Stimulated activated CD8-positive, alpha-beta memory T cell treated with anti-CD3 and anti-CD28 coated beads, Interleukin-12 subunit alpha, Interleukin-12 subunit beta, amount 100 ng/mL, for 4 hours (primary cell): ENCODE measurements at places on chromosomes 5 and 9.

DNA sequence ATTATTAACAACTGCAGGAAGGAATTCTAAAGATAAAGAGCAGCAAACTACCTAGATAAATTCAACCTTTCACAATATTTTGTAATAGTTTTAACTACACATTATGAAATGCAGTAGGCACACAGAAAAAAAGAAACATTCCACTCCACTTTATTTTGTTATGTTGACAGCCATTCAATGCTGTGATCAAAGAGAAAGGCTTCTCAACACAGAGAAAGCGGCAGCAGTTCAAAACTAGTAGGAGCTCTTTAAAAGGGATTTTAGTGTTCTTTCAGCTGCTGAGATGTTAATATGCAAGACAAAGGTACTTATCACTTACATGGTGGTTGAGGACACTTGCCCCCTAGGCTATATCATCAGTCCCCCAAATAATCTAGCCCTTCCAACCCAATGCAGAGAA is 11.6 kb downstream of the CEMIP2 start:
- DNase-seq: no peak

DNA sequence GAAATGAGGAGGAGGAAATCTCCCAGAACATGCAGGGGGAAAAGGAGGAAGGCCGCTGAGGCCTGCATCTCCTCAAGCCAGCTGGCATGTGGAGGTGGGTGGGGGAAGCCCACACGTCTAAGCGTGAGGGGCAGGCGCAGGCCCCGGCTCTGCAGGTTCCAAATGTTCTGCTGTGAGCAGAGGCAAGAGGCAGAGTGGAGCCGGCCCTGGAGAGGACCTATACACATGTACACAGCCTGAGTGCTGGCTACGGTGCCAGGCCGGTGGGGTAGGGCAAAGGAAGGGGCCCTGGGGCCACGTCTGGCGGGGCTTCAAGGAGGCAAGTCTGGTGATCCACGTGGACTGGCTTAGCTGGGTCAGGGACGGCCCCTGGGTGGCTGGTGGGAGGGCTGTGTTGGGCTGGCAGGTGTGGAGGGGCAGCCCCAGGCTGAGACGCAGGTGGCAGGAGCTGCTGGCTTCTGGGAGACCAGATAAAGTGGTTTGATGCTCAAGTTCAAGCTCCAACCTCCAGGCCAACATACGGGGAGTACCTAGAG is 26.4 kb downstream of the LPCAT1 start:
- no peak for DNase-seq

GRCh38 chr5:126438868-126439267 is 15.7 kb downstream of the GRAMD2B start:
- no peak for DNase-seq

DNA sequence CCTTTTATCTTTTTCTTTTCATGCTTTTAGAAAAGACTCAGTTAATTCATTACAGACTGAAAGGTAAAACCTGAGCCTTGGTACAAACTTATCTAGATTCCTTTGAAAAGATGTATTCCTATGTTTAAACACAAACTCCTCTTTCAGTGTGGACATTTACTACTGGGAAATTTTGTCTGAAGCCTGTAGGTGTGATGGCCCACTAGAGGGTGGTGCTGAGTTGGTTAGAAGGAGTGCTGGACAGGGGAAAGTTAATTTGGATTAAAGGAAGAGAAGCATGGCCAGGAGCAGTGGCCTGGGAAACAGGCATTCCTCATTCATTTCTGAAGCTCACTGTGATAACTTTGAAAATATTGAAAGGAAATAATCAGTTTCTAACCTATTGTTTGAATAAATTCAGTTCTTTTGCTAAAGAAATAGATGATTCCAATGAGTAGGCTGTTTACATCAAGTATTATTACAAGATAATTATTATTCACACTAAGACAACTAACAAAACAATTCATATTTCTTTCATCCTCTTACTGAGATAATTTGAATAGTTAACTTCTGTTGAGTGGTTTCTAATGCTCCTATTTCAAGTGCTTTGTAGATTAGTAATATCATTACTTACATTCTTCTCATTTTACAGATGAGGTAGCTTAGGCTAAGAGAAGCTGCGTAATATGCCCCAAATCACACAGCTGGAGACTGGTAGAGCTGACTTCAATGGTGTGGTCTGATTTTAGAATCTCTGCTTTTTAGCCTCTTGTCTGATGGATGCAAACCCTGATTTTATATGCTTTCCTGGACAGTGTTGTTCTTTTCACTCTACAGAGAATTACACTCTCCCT is 150.9 kb downstream of the ADGRV1 start:
- no peak for DNase-seq

GRCh38 chr5:6483880-6484382 is 35.3 kb downstream of the UBE2QL1 start:
- no peak for DNase-seq

GRCh38 chr9:5735072-5735471 is 97.8 kb downstream of the ERMP1 start:
- DNase-seq: no peak

- no peak for DNase-seq
Observed at GRCh38 chr5:33556330-33557328, 115.9 kb downstream of the TARS1 start.

DNA sequence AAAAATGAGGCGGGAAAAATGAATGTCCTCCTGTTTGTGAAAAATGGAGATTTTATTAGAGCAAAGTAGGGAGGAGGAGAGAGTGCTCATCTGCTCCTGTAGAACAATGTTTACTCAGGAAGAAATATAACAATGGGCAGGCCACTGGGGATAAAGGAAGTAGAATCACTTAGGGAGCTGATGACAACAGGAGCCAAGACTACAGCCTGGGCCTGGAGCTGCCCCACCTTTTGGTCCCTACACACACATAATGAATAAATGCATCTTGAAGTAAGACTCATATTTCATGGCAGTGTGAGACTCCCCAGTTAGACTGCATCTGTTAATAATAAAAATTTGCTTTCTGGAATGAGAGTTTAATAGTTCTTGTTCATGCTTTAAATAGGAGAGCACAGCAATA is 1939.8 kb downstream of the EFNA5 start:
- no peak for DNase-seq

GRCh38 chr5:75993643-75994520 is 89.3 kb upstream of the SV2C start:
- DNase-seq: no peak

- DNase-seq: no peak
Observed at GRCh38 chr9:119902611-119903010, 533.4 kb upstream of the BRINP1 start.

DNA sequence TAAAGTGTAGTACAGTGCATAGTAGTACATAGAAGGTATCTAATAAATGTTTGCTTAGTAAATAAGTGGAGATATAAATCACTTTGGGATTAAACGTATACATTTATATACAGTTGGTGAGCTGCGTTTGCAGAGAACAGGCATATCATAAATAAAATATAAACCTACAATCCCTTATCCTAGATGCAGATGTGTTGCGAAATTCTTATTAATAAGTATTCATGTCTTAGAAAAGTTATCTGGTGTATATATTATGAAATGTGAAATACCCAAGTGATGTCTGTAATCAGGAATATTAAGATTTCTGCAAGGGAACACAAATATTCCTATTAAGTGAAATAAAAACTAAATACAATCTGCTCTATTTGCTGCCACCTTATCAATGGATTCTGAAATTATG is 8.8 kb downstream of the CCNH start:
- no peak for DNase-seq

GRCh38 chr5:154038261-154038706 is 426 bp downstream of the FAM114A2 start:
- no peak for DNase-seq

DNA sequence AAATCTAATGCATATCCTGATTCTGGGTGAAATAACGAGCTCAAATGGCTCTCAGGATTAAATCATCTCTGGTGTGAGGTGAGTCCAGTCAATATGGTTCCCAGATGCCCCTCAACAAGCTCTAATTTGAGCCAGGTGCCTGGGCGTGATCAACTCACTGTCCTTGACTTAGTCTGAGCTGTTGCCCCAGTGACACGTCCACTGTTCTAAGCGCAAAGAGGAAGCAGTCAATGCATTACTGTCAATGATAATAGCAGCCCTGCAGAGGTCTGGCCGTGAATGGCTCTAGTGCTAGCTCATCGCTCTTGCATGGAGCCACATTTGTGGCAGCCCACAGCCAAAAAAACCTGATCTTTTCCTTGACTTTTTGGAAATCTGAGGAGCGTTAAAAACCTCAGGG is 128.6 kb upstream of the EFNA5 start:
- DNase-seq: no peak

DNA sequence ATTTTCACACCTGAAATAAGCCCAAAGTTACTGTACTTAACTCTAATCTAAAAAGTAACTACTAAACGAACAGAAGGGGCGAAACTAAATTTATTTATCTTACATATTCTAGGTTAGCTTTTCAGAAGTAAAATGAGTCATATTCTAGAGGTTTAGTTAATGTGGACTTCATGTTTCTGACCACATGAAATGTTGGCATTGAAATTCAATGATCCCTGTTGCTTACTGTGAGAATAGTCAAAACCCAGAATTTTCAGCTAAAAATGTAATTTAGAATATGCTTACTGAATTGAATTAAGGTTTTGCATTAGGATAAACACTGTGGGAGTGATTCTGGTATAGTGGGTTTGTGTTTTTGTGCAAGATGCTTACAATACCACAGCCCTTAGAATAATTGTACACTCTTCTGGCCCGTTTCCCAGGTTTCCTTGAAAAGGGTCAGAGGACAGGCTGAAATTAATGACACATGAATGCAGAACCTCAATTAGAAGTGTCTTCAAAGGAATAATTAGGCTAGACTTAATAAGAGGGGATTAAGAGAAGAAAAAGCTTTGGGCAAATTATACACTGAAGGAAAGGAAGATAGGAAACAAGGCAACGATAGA is 1.4 kb upstream of the SNX18 start:
- no peak for DNase-seq

- no peak for DNase-seq
Observed at GRCh38 chr5:98735806-98736507, 37.5 kb upstream of the RGMB start.

DNA sequence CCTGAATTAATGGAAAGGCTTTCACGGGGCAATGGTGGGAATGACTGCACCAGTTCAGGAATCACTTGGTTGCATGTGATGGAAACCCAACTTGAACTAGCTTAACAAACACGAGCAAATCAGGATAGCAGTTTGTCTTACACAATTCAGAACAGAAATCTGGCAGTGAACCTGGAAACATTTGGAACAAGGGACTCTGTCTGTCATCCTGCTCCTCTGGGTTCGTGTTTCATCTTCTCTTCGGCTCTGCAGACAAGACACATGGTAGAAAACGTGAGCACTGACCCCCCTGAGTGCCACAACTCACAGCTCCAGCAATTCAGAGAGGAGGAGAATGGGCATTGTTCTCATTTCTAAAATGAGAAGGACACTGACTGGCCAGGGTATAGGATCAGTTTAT is 218.1 kb upstream of the NREP start:
- DNase-seq: no peak

DNA sequence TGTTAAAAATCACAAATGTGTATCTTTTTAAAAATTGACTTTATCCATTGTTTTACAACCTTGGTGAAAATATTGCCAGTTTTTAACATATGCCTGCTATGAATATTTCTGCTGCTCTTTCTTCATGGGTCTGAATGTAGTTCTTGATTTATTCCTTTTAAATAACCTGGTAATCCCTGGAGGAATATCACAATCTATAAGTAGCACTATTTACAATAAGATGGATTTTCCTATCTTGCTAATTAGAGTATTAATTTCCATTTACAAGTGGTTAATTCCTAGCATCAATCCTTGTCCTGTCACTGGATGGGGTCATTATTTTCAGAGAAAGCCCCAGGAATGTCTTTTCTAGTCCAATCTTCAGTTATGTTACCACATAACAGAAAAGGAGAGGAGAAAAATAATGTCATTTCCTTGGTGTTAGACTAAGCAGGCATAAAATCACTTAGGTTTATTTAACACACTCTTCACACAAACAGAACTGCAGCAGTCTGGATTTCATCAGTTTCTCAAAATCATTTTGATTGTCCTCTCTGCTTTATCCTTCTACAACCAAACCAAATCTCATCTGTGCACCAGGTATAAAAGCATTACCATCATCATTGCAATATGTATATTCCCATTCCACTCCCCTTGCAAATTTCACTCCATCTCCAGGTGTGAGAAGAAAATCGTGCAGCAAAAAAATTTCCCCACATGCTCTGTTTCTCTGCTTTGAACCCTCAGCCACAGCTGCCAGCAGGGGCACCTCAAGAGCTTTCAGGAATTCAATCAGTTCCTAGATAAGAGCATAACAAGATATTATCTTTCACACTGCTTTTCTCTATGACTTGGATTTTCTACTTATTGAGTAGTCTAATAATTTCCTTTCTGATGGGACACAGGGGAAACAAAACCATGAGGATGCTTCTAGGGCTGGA is 204.1 kb downstream of the SEC61B start:
- no peak for DNase-seq

- DNase-seq: peak; percentile 6
Observed at GRCh38 chr5:34499001-34499734, 157.0 kb upstream of the RAI14 start.

DNA sequence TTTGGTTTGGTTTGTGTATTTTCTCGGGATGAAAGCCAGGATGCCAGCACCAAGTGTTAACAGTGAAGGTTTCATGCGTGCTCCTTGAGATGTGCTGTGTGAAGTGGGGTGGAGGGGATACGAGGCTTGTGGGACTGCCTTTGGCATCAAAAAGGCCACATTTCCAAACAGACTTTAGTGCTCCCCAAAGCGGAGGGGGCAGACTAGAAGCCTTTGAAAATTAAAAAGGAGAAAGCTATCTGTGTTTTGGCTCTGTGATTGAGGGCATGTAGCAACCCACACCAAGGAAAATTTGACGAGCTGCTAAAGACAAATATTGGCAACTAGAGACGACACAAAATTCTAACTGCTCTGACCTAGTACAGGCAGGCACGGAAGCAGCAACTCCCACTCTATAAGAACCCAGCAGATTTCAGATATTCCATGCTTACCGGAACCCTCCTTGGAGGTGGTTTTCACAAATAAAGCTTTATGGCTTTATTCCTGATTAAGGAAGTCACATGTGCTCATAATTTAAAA is 154.5 kb downstream of the ARSB start:
- no peak for DNase-seq

DNA sequence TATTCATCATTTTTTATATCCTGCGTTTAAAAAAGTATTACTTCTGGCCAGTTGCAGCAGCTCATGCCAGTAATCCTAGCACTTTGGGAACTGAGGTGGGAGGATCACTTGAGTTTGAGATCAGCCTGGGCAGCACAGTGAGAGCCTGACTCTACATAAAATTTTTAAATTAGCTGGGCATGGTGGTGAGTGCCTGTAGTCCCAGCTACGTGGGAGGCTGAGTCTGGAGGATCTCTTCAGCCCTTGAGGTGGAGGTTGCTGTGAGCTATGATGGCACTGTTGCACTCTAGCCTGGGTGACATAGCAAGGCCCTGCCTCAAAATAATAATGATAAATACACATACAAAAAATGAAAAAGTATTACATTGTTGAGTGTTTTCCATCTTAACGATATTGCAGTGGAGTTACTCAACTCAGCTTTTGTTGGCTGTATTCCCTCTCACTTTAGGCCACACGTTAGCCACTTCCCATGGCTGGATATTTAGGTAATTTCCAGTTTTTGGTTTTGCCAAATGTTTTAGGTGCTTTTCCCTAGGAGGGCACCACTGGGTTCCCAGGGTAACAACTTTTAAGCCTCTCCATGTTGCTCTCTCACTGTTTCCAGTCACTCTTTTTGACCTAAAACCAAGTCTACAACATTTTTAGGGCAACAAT is 20.6 kb downstream of the SHB start:
- no peak for DNase-seq
